LoVo (cell line): ENCODE measurements at places on chromosomes 2 and 18.

GRCh38 chr2:108367014-108367413 lies 10.7 kb upstream of the SULT1C4 start:
- DNase-seq = no peak

DNA sequence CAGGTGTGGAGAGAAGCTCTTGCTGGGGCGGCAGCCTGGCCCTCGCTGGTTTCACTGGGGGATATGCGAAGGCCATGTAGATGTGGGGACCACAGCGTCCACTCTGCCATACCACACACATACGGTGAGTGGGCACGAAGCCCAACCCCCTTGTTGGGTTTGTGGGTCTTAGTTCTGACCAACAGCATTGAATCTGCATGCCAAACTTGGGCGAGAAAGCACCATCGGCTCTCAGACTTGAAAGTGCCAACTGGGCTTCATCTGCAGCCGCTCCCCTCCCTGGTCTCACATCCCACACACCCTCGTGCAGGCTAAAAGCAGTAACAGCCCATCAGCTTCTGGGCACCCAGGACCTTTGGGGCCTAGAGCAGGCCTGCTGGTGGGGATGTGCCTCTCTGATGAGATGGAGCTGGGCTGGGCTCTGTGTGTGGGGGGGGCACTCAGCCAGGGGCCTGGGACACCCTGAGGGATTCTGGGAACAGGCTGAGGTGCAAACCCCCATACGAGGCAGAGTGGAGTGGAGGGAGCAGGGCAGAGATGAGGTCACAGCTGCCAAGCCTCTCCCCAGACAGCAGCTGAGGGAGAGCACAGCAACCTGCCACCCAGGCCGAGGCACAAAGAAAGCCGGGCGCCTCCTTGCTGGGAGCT lies 264.4 kb downstream of the TWIST2 start:
- DNase-seq = no peak

GRCh38 chr18:35244671-35245070 lies 3.8 kb downstream of the ZNF397 start:
- no peak for DNase-seq

DNA sequence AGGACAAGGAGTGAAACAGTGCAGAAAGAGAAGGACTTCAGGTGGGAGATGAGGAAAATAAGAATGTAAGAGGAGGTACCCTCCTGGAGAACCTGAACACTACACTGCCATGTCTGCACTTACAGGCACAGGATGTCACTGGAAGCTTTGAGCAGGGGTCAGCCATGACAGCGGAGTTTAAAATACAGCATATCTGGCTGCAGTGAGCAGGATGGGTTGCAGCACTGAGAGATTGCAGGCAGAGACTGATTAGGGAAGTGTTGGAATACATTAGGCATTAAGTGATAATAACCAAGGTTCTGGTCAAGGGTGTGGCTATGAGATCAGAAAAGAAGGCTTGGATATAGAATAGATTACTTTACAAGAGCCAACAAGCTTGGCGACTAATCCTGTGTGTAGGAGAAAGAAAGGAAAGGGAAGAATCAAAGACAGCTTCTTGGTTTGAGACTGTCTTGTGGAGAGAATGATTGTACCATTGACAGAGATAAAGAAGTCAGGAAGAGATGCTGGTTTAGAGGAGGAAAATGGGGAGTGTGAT lies 171.1 kb upstream of the RBMS1 start:
- DNase-seq = no peak

- no peak for DNase-seq
These were observed 99.4 kb upstream of the TRIB2 start for GRCh38 chr2:12617366-12617765.

GRCh38 chr18:4455113-4455811 lies at the start of gene DLGAP1:
Gene DLGAP1 (minus strand): TSS chr18:4455307.
- no peak for DNase-seq

- DNase-seq = no peak
These were observed 50.1 kb downstream of the MBP start for GRCh38 chr18:77082316-77082955.

GRCh38 chr18:21979171-21979560 lies 190.2 kb upstream of the GATA6 start:
- no peak for DNase-seq

DNA sequence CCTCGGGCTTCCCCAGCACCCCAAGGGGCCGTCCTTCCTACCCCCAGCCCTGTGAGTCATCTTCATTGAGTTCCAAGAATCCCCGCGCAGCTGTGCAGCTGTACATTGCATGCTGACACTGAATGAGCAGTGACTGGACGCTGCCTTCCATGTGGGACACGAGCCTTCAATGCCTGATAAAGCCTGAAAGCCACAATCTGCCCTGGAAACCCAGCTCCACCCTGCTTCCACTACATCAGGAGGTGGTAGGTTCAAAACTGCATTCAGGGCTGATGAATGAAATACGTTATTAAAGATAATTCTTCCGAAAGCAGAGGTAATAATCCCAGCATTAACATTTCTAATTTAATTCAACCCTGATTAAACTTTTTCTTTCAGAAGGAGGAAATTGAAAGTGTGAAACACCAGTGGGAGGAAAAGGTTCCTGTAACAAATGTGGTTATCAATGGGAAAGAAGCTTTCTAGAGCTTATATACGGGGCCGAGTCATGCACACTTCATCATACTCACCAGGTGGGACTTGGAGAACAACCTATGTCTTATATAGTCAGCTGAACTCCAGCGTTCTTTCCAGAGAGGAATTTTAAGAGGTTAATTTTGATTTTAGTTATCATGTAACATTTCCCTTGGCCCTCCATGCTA lies 360.1 kb downstream of the LPIN1 start:
- DNase-seq = peak; percentile 20

- no peak for DNase-seq
These were observed 460.4 kb downstream of the MBD2 start for GRCh38 chr18:53764086-53764485.

- no peak for DNase-seq
These were observed 306.7 kb upstream of the ACVR2A start for GRCh38 chr2:147538088-147538487.

DNA sequence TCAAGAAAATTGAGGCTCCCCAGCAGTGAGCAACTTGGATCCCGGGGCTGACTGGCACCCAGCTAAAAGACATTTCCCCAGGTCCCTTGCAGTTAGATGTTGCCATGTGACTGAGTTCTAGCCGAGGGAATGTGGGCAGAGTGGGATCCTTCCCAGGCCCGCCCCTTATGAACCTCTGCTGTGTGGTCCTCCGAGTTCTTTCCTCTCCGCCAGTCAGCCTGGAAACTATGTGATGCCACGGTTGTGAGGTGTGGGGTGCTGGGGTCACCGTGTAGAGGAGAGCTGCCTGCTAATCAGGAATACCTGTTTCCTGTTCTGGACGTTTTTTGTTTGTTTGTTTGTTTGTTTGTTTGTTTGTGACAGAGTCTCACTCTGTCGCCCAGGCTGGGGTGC lies 45.5 kb downstream of the TMEM37 start:
- no peak for DNase-seq

GRCh38 chr18:54135216-54135615 lies 89.3 kb downstream of the MBD2 start:
- no peak for DNase-seq

DNA sequence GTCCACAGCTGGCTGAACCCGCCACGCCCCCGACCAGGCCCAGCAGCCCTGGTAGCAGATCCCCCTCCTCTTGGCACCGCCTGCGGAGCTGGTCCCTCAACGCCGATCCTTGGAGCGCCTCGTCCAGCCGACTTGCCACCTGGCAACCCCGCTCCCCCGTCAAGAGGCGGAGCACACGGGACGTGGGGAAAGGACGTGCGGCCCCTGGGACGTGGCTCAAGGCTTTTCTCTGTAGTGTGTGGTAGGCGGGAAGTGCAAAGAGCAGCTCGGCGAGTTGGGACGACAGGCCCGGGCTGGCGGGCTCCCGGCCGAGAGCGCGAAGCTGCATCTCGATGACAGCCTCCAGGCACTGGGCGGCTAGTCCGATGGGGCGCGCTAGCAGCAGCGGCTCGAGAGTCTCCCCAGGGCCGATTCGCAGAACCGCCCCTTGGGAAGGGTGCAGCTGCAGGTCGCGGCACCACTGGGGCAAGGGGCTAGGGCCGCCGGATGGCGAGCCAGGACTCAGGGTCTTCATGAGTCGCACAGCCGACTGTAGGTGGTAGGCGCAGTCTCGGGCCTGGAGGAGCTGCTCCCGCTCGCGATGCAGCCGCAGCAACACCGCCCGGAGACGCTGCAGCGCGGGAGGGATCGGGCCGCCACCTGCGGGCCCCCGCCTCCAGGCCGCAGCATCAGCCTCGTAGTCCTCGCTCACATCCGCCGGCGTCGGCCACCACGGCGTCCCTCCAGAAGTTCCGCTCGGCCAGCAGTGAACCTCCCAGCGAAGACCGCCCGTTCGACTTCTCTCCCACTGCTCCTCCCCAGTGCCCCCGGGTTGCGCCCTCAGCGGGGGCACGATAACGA lies 617 bp downstream of the CCDC142 start:
- DNase-seq = no peak

GRCh38 chr2:6730649-6731532 lies 134.8 kb downstream of the CMPK2 start:
- DNase-seq = no peak

- DNase-seq = no peak
These were observed 1.2 kb downstream of the ALK start for GRCh38 chr2:29920130-29920577.

GRCh38 chr2:102667072-102667471 lies 47.7 kb downstream of the SLC9A2 start:
- DNase-seq = no peak

- no peak for DNase-seq
These were observed 257.9 kb upstream of the ATP5MC3 start for GRCh38 chr2:175439416-175439815.

DNA sequence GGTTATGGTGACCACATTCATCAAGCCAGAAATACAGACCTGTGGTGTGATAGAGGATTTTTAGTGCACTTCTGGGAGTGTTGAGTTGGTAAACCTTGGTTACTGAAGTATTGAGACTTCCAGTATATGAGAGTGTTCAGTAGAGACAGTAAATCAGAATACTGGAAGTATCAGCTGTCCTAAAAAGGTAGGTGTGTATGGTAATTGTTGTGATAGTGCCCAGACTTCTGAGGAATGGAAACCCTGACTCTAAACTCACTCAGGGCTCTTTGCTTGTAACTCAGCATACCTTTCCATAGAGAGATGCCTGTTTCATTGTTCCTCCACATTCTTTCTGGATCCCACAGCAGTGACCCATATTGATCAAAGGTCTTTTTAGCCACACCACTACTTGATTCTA lies 217.1 kb downstream of the SETBP1 start:
- no peak for DNase-seq

- DNase-seq = peak; percentile 66
These were observed 151.6 kb downstream of the DTNB start for GRCh38 chr2:25521665-25522387.

DNA sequence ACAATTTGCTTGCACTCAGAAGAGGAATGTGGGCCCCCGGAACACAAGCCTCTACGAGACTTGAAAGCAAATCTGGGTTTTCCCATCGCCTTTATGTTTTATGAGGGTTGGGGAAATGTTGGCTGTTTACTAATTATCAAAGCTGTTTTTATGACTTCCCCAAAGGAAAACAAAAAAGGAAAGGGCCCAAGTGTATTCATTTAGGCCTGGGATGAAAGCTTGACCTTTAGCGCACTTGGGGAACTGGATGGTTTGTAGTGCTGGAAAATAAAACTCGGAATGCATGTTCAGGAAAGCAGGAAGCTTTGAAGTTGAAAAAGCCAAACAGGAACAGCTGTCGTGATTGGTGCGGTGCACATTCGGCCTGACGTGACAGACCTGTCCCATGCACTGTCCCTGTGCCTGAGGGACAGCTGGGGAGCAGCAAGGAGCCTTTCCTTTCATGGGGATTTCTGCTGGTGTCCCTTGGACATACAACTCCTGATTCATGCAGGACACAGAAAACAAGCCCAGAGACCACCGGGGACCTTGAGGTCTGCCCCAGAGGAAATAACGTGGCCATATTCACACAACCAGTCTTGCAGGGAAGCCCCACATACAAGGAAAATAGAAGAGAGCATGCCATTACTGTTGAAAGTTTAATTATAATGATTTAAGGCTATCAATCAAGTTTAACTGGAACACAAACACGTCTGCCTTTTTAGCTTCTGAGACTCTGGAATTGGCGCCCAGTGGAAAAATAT lies 169.7 kb upstream of the APCDD1 start:
- no peak for DNase-seq

GRCh38 chr18:61731693-61732376 lies 161.0 kb downstream of the RNF152 start:
- no peak for DNase-seq

GRCh38 chr2:119800376-119800902 lies 40.7 kb downstream of the PTPN4 start:
- DNase-seq = no peak

- no peak for DNase-seq
These were observed 69.1 kb downstream of the HS6ST1 start for GRCh38 chr2:128249555-128249954.

DNA sequence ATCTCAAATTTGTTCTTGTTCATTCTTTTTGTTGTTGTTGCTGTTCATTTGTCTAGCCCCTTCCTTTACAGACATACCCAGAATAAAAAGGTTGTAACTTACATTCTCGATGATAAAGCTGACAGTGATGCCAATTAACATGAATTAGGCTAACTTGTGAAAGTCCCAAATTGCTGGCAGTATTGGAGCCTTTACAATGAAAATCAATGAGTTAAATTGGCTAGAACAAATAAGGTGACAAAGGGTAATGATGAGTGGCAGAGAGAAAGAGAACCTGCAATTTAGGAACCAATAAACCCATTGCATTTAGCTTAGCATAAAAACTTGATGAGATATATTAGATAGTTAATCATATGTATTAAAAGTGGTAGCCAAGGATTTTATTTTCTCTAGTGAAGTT lies 521.0 kb downstream of the ADCYAP1 start:
- no peak for DNase-seq

DNA sequence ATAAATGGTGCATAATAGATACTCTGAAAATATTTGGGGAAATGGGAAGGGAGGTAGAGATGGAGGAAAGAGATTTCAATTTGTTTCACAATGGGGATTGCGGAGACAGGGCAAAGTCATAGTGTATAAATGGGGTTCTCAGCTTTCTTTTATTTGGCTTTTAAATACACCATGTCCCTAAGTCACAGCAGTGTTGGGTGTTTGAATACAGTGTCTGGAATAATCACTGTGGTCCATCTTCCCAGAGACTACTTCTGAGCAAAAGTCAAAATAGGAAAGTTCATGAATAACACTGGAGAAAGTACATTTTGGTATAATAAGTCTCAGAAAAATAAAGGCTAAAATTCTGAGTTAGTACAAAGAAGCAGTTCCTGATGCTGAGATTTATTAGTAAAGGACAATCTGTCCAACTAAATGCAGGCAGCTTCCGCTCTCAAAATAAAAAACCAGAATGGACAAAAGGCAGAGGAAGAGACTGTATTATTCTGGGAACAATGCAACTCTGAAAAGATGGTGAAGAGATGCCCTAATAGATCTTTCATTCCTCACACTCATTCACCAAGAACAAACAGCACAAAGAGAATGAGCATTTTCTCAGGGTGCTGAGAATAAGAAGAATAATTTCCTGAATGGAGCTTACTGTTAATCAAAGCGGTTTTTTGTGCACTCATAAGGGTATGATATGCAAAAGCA lies 295.4 kb upstream of the PIK3C3 start:
- no peak for DNase-seq
